Stimulated activated CD4-positive, alpha-beta T cell treated with anti-CD3 and anti-CD28 coated beads, Interleukin-12 subunit alpha, Interleukin-12 subunit beta, amount 100 ng/mL, for 48 hours (primary cell): ENCODE measurements at places on chromosomes 16 and 17.
A peak's percentile ranks its signal among the peaks of the same experiment; 100 is the strongest.

- DNase-seq: no peak
Measured at GRCh38 chr17:28334666-28335200, 539 bp downstream of the IFT20 start.

DNA sequence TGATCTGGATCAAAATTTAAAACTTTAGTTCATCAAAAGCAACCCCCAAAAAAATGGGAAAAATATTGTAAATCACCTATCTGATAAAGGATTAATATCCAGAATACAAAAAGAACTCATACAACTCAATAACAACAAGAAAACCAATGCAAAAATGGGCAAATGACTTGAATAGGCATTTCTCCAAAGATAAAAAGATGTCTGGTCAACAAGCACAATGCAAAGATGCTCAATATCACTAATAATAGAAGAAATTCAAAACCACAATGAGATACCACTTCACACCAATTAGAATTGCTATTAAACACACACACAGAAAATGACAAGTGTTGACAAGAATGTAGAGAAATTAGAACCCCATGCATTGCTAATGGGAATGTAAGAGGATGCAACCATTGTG is 40.4 kb downstream of the UBE2G1 start:
- no peak for DNase-seq

- no peak for DNase-seq
Measured at GRCh38 chr17:56486732-56487131, 106.8 kb upstream of the NOG start.

DNA sequence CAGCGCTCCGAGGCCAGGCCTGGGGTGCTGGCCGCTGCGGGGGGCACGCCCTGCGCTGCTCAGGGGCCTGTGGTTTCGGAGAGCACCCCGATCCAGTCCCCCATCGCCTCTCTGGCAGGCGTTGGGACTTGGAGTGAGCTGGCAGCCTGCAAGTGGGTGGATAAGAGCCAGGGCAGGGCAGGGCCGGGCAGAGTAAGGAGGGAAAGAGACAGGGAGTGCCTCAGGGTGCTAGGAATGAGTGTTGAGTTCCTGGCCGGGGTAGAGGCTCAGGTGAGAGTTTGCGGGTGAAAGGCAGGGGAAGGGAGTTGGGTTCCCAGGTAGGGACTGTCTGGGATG is 1.3 kb downstream of the CDH13 start:
- DNase-seq: no peak

DNA sequence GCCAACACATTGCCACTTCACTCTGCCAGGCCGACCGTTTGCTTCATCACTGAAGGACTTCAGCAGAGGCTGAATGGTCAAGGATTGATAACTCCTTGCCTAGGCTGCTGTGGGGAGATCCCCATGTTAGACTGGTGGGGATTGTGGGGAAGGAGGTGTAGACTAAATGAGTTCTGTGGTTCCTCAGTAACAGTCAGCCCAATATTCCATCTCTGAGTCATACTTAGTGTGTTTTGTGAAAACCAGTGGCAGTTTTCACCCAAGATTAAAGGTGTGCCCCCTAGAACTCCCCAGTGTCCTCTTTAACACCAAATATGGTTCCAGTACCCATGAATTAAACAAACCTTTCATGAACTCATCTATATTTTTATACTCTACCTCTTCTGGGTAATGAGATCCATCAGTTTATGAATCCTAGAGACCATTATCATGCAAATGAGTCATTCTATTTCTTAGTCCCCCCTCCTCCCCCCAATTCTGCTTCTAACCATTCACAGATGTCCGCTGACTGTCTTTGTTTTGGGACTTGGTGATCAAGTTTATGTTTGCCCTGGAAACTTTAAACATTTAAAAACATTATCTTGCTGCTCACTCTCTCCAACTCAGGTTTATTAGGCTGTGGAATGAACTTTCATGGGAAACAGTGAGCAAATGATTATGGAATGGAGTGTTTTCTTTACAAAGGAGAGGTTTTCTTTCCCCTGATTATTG is 66.8 kb upstream of the GAS7 start:
- DNase-seq: no peak

DNA sequence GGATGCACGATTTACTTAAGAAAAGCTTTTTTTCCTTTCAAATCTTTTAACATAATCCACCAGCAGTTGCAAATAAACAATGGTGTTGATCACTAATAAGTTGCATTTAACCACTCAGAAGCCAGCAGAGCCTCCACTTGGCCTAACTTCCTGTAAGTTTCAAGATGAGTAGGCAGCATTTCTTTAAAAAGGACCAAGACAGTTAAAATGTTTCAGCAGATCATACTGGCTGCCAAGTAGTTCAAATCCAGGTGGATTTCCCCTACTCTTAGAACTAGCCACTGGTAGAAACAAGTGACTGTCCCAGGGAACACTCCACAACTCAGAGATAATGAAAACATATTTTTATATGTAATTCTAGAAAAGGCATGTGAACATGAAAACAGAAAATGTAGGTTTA is 17.0 kb upstream of the RFFL start:
- DNase-seq: no peak

GRCh38 chr16:89104930-89105571 is 11.4 kb downstream of the ACSF3 start:
- no peak for DNase-seq

DNA sequence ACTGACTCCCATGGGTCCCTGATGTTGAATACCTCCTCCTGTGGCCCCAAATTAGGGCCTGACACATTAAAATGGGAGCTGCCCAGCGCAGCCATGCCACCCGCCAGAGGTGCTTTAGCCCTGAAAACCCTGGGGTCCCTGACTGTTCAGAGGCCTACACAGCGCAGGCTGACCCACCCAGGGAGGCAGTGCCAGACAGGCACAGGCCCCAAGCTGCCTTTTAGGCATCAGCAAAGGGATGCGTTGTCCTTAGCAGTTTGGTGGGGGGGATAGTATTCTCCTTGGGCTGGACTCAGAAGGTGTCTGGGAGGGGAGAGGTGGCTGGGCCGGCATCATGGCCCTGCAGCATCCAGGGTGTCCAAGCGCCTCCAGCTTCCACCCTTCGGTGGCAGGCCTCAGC is 1.4 kb downstream of the RAPGEFL1 start:
- DNase-seq: no peak

GRCh38 chr16:72278301-72278700 is 106.3 kb upstream of the PMFBP1 start:
- DNase-seq: no peak

DNA sequence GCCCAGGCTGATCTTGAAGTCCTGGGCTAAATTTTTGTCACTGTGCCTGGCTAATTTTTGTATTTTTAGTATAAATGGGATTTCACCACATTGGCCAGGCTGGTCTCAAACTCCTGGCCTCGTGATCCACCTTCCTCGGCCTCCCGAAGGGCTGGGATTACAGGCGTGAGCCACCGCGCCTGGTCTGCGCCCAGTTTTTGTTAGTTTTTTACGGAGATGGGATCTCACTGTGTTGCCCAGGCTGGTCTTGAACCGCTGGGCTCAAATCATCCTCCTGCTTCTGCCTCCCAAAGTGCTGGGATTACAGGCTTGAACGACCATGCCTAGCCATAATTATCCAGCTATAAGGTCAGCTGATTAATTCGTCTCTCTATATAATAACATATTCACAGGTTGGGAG is 2.7 kb upstream of the CEMP1 start:
- no peak for DNase-seq

- DNase-seq: no peak
Measured at GRCh38 chr16:65698791-65699321, 577.0 kb upstream of the CDH11 start.

GRCh38 chr17:37726891-37727675 is 17.8 kb downstream of the HNF1B start:
- no peak for DNase-seq

GRCh38 chr17:45298546-45299285 is 18.1 kb downstream of the MAP3K14 start:
- DNase-seq: no peak

DNA sequence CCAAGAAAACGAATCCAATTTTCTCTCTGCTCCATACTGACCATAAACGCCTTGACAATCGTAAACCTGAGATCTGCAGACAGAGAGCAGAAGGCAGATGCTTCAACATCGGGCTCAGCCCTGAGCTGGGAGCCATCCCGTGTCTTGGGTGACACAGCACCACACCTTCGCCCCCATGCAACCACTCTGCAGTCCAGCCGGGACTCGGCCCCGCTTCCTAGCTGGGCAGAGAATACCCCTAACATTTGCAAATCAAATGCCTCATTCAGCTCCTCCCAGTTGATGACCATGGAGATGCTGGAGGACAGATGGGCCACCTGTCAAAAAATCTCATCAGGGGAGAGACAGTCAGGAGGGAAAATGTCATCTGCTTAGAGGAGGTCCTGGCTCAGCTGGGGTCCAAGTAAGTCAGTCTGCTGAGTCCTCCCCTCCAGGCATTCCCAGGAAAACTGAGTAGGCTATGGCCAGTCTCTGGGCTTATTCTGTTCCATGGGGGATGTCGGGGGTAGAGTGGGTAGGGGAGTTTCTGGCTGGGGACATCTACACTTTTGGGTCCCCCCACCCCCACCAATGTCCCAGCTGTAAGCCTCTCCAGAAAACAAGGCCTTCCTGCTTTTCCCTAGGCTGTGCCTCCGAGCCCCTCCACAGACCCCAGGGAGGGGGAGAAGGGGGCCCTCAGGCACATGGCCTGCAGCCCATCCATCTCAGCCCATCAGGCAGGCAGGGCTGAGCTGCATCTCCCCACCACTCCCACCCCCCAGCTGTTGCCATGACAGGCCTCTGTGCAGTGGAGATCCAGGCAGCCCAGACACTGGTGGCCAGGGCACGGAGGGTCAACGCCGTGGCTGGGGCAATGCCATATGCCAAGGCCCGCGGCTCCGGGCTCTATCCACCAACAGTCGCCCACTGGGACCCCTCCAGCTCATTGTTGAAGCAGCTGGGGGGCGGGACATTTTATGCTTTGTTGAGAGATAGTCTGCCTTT is 158.6 kb downstream of the AXIN2 start:
- no peak for DNase-seq

DNA sequence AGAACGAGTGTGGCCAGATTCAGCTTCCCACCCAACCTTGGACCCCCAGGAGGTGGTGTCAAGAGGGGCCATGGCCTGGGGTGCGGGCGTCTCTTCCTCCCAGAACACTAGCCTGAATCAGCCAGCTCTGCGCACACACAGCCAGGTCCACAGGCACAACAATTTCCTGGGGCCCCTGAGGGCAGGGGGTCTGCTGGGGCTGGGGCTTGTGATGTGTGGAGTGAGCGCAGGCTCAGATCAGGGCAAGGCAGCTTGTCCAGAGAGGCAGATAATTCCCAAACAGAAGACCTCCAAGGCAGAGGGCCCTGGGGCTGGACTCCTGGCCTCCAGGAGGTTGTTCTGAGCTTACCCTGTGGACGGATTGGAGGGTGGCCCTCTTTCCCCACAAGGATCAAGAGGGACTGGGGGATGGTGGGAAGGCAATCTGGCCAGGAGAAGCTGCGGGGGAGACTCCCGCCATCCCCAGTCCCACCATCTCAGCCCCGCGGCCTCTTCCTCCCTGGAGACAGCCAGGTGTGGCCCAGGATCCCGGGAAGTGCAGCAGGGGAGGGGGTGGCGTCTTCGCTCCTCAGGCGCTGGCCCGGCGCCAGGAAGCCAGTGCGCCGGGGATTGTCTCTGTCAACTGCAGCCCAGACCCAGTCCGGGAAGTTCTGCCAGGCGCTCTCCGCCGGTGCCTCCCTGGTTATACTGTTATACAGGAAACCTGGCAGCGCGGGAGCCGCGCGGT is 52.0 kb upstream of the AMZ2 start:
- DNase-seq: no peak

GRCh38 chr17:8691931-8692330 is 52.7 kb downstream of the CCDC42 start:
- no peak for DNase-seq

DNA sequence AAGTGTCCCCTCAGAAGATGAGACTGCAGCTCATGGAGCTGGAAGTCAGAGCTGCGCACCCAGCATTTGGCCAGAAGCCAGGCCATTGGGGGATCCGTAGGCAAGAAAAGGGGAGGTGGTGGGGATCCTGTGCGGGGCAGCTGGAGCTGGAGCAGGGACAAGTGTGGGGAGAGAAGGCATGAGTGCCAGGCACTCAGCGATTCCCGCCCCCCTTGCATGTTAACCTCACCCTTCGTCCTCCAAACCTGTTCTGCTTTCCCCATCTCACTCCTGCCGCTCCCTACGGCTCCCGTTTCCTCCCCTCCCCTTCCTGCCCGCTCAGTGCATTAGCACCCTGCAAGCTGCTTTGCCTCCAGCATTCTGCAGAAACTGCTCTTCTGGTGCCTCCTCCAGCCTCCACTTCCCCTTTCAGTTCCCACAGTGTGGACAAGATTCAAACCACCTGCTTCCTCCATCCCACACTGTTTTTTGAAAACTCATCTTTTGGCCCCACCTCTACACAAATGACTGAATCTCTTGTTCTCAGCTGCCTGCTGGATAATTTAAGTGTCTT is 5.6 kb downstream of the ALOX15 start:
- DNase-seq: no peak

DNA sequence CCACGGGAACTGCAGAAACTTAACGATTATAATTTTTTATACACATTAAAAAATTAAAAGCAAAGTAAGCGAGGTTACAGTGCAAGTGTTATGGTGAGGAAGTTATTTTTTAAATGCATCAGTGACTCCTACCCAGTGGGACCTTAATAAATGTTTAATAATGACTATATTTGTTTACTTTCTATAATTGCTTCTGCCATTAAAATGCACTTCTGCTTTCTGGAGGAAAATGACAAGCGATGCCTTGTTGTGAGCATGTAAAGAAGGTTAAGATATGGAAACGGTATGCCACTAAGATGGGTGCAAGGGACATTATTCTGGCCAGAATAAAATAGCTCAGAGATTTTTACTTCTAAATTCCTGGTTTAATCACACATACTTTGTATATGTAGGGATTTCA is 252.1 kb downstream of the CDH11 start:
- no peak for DNase-seq

DNA sequence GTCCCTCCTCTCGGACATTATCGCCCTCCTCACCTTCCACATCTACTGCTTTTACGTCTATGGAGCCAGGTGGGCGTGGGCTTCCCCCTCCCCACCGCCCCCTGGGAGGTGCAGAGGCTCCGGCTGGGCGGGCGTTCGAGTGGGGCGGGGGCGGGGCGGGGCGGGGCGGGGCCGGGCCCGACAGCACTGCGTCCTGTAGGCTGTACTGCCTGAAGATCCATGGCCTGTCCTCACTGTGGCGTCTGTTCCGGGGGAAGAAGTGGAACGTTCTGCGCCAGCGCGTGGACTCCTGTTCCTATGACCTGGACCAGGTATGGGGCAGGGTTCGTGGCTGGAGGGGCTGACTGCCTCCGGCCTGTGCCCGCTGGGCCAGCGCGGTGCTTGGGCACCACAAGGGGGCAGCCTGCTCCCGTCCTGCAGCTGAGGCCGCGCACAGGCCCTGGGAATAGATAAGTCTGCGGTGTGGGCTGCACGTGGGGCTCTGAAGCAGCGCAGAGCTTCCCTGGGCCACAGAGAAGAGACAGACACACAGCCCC is 9.2 kb downstream of the PIGQ start:
- peak; percentile 42 for DNase-seq

- DNase-seq: no peak
Measured at GRCh38 chr16:25614716-25615265, 77.0 kb upstream of the HS3ST4 start.

- DNase-seq: peak; percentile 78
Measured at GRCh38 chr17:80008383-80008840, 27.3 kb downstream of the TBC1D16 start.
